ENCODE measurements at places on chromosomes 7 and 10.

DNA sequence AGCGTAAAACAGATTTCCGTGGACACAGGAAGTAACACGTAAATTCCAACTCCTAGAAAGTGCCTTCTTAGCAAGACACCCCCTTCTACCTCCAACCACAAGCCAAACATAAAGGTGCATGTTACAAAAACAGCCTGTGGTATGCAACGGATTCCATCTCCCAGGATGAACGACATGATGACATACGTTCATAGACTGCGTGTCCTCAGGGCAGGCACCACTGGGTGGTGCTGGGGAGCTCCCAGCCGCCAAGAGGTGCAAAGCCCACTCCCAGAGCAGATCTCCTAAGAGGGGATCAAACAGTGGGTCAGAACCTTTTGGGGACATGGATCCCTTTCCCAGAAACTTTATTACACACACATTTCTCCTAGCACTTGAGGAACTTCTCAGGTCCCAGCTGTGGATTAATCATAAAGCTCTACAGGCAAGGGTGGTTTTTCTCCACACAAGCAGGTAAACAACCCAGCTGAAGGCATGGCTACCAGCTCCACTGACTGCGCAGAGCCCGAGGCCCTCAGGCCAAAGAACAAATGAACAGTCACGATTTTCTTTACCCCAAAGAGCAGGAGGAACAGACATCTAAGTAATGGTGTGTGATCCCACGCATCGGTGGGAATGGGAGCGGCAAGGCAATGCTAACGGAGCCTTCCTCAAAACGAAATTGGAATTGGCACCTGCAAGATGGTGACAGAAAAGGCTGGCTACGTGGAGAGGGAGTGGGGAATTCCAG, 13.8 kb downstream of the PSAP start:
- DNase-seq: no peak

- DNase-seq: no peak
Measured at GRCh38 chr10:3612183-3613001, 172.6 kb downstream of the KLF6 start.

DNA sequence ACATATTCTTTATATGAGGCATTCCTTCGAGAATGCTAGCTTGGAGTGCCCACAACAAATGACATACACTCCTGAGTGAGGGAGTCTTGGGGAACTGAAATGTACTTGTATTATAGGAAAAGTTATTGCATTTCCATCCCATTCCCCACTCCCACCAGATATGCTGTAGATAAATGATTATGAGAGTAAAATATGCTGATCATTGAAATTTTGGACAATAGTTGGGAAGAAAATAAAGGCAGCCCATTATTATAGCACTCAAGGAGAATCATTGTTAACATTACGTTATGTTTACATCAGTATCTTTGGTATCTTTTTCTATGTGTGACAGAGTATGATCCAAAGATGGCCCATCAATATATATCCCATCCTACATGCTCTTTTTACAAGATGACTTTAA, 194.4 kb downstream of the GATA3 start:
- no peak for DNase-seq

- no peak for DNase-seq
Measured at GRCh38 chr7:118657391-118658005, 433.0 kb downstream of the ANKRD7 start.

GRCh38 chr7:31811650-31812461, 124.8 kb downstream of the PPP1R17 start:
- DNase-seq: no peak

- DNase-seq: no peak
Measured at GRCh38 chr10:3213208-3213607, 40.6 kb upstream of the PITRM1 start.

DNA sequence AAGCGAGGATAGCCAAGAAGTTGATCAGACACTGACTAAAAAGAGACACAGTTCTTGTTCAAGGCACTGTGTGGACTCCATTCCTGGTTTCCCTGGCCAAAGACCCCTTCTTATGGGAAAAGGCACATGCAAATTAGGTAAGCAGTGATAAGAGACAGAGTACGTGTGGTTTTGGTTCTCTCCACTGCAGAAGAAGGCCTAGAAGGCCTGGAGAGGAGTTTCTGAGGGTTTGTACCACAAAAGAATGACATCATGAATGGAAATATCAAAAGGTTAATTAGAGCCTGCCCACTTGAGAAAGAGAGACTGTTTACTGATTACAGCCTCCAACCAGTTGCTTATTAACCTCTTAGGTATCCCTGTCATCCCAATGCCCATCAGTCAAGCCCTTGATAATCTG, 137.5 kb downstream of the ZNF365 start:
- DNase-seq: no peak

- DNase-seq: no peak
Measured at GRCh38 chr7:18916826-18917225, 200.6 kb downstream of the TWIST1 start.

DNA sequence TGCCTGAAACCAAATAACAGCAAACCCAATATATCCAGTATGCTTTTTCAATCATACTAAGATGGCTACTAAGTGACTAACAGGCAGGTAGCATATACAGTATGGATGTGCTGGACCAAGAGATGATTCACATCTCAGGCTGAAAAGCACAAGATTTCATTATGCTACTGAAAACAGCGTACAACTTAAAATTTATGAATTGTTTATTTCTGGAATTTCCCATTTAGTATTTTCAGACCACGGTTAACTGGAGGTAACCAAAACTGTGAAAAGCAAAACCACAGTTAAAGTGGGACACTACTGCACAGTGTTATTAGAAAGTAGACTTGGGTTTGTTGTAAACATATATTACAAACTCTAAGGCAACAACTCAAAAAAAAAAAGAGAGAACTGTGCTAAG, 91.5 kb downstream of the KMT2C start:
- DNase-seq: no peak

GRCh38 chr7:101945034-101945758, 127.8 kb downstream of the CUX1 start:
- DNase-seq: no peak

DNA sequence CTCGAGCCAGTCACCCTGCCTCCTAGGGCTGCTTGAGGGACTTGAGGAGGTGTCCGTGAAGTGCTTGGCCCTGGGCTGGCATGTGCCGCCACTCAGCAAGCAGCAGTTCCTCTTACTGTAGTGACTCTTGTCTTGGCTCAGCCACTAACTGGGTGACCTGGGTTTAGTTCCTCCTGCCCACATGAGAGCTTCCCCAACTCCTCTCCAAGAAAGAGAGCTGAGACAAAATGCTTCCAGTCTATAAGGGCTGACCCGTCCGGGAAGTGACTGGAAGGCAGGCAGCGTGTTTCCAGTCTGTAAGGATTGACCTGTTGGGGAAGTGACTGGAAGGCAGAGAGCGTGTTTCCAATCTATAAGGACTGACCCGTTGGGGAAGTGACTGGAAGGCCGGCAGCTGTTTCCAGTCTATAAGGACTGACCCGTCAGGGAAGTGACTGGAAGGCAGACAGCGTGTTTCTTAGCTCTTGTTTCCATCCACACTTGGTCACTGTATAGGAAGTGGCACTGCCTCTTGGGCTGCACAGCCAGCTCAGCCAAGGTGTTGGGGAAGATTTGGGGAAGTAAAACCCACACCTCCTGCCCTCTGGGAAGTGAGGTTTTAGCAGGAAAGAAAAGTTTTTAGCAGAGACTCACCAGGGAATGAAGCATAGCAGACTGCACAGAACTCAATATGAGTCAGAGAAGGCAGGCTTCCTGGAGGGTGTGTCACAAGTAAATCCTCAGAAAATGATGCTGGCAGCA, 53.3 kb upstream of the PPIF start:
- no peak for DNase-seq

DNA sequence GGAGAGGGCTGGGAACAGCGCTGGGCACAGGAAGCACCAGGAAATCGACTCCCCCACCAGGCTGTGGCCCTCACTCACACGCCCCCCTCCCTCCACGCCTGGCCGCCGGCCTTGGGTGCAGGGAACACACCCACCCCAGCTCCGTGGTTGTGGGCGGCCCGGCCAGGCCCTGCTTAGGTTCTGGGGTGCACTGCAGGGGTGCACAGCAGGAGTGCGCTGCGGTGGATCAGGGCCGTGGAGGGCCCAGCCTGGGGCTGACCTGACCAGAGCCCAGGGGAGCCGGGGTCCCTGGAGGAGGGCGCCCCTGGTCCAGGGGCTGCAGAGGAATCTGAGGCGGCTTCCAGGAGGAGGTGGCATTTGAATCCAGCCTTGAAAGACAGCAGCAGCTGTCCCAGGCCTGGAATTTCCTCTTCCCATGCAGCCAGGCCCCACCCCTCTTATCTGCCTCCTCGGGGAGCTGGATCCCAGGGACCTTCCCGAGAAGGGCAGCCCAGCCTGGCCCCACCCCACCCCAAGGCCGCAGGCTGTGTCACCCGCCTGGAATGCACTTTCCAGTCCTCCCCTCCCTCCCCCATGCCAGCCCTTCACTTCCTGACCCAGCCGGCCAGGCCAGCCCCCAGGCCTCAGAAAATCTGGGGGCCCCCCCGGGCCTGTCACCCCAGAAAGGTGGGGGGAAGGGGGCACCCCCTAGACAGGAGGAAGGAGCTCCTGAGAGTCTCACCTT, 18.4 kb upstream of the PDGFA start:
- no peak for DNase-seq

DNA sequence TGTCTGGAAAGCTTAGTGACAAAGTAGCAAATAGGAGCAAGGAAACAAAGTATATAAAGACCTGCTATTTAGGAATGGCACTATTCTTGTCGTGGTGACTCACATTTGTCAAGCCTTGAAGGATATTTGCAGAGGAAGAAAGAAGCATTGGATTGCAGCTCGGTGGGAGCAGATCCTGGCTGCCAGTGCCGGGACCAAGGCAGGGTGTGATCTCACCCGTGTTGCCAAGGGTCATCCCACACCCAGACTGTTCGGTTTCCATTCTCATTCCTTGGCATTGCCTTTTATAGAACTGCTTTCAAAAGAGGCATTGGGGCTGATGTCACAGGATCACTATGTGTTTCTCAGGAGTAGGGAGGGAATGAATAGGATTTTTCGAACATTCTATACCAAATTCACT, 176.2 kb downstream of the GALNT17 start:
- no peak for DNase-seq

DNA sequence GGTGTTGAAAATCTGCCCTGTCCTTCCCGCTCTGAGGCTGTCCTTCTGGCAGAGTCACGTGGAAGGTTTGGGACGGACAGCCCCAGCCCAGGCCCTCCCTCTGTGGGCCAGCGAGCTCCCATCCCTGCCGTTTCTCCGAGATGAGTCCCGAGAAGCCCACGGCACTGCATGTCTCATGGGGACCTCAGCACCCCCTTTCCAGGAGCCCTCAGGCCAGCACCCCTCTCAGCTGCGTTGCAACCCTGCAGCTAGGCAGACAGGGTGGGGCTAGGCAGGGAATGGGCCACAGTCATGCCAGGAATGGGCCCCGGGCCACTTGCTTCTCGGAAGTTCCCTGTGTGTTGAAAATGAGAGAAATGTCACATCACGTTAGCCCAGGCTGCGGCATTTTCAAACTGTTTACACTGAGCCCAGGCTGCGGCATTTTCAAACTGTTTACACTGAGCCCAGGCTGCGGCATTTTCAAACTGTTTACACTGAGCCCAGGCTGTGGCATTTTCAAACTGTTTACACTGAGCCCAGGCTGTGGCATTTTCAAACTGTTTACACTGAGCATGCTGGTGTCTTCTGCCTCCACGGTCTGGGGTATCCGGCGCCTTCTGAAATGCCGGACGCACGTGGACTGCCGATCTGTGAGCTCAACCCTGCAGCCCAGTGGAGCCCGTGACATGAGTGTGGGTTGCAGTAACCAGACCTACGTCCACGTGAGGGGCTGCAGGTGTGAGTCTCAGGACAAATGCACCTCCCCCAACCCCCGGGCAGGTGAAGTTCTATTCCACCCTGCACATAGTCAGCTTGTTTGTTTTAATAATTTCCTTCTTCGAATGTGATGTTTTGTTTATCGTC, 42.6 kb downstream of the FAM20C start:
- DNase-seq: no peak

- no peak for DNase-seq
Measured at GRCh38 chr7:128939861-128940410, 2.2 kb downstream of the IRF5 start.

DNA sequence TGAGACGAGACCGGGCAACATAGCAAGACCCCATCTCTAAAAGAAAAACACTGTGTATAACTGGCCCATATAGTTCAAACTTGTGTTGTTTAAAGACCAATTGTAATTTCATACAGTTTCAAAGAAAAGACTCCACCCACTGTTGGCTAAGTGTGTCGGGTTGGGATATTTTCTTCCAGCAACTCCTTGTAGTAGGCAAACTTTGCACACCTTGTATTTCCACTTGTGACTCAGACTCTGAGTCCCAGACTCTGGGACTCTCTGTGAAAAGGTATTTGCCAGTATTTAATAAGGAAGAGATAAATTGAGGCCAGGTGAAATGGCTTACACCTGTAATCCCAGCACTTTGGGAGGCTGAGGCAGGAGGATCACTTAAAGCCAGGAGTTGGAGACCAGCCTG, 29.3 kb upstream of the RHBDD2 start:
- DNase-seq: no peak

DNA sequence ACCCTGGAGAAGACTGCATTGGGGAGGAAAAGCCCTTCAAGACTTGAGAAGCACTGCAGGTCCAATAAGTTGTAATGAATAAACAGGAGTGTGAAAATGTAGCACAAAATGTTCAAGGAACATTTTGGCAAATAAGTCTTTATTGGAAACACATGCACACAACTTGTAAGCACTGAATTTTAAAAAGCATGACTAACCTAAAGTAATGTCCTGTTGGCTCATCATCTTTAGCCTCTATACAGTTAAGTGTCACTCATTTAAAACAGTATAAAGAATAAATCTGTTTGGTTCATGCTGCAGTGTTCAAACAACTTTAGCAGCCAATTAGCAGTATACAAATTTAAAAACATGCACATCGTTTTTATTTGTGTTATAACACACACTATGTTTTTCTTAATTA, 108.6 kb downstream of the CDK6 start:
- DNase-seq: no peak

DNA sequence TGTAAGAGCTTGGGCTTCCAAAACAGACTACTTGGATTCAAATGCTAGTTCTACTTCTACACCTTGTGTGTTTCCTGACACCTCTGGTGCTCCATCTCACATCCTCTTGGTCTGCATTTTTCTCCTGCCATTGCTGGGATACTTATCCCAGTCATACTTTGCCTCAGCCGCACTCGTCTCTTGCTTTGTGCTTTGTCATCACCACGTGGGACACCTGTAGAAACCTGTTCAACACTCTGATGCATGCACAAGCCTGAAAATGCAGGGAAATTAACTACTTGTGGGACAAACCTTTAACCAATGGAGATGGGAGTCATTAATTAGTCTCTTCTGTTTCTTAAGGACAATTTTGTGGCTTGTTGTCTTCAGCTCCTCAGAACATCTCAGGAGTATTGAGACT, 94.2 kb upstream of the PHYHIPL start:
- DNase-seq: no peak

DNA sequence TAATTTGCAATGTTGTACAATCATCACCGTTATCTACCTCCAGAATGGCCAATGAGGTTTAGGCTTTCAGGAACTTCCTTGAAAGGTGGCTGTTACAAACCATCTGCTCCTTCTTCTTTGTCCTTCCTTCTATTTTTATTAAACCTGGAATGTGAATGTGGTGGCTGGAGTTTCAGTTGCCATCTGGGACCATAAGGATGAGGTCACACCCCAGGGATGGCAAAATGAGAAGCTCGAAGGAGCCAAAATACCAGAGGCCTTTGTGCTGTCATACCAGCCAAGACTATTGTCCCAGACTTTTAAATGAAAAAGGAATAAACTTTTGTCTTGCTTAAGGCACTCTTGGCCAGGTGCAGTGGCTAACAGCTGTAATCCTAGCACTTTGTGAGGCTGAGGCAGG, 30.9 kb upstream of the LMTK2 start:
- DNase-seq: no peak
